Inflammatory macrophage treated with lipopolysaccharide for 4 hours (primary cell): ENCODE measurements at places on chromosomes 12 and 14.

GRCh38 chr14:30115756-30116155 is 188.1 kb upstream of the PRKD1 start:
- no peak for DNase-seq

GRCh38 chr12:78120866-78121560 is 290.3 kb downstream of the NAV3 start:
- DNase-seq = peak; percentile 31

- DNase-seq = no peak
These were observed 200.9 kb downstream of the APAF1 start for GRCh38 chr12:98845957-98846356.

- no peak for DNase-seq
These were observed 18.9 kb downstream of the TMEM106C start for GRCh38 chr12:47982311-47982710.

DNA sequence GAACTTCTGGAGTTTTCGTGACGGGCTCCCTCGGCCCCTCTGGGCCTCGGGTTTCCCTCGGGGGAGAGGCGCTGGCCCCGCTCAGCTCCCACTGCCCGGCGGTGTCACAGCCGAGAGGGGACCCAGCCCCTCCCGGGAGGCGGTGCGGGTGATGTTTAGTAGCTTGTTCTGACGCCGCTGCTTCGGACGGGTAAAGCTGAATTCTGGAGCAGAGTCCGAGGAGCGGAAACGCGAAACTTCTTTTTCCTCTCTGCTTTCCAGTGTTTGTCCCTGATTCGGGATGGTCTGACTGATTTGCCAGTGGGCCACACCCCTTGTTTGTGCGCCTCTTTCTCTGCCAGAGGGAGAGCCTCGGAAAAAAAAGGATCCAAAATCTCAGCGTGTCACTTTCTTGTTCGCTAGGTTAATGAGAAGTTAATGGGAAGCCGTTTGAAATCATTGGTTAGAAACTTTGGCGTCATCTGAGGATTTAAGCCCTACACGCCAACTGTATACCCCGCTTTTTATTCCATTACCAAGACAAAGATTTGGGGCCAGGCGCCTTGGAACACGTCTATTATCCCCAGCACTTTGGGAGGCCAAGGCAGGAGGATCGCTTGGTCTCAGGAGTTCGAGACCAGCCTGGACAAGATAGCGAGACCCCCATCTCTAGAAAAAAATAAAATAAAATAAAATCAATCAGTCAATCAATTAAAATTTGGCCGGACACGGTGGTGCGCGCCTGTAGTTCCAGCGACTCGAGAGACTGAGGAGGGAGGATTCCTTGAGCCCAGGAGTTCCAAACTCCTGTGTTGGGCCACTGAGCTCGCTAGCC is 756 bp downstream of the TULP3 start:
- DNase-seq = peak; percentile 24

GRCh38 chr12:70812136-70812535 is 108.4 kb downstream of the PTPRR start:
- no peak for DNase-seq

GRCh38 chr12:28374556-28374955 is 184.3 kb downstream of the CCDC91 start:
- DNase-seq = no peak
